ENCODE measurements at places on chromosomes 2 and 18.

GRCh38 chr2:240229603-240230235, 89.3 kb upstream of the OTOS start:
- no peak for DNase-seq

GRCh38 chr2:205776139-205776538, 93.8 kb downstream of the NRP2 start:
- peak; percentile 5 for DNase-seq

DNA sequence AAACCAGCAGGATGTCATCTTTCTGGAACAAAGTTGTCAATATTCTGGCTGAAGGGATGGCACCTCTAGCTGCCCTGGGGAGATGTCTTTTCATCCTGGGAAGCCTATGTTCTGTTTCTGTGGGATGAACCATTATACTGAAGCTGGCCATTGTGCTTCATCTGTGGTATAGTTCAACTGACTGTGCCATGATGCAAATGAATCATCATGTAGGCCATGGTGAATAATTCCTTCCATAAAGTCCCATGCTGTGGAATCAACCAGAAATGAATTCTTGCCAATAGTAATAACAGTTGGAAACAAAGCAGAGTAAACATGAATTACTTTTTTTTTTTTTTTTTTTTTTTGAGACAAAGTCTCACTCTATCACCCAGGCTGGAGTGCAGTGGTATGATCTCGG, 64.1 kb upstream of the CNGA3 start:
- no peak for DNase-seq

- DNase-seq = no peak
Observed at GRCh38 chr2:112782234-112782799, 2.0 kb downstream of the IL1A start.

DNA sequence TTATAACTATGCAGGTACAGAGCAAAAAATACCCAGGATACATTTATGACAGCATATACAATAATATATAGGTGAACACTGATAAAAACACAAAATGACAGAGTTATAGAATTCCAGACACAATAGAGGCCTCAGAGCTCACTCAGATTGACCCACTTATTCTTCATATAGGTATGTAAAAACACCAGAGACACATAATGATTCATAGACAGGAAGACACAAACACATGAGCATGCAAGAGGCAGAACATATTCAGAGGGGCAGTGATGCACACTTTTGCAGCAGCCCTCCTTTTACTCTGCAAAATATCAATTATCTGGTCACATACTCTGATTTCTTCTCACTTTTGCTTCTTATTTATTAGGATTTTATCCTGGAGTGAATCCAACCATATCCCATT, 633.3 kb upstream of the ACVR2A start:
- no peak for DNase-seq

- no peak for DNase-seq
Observed at GRCh38 chr2:238949710-238950345, 101.9 kb downstream of the TWIST2 start.

DNA sequence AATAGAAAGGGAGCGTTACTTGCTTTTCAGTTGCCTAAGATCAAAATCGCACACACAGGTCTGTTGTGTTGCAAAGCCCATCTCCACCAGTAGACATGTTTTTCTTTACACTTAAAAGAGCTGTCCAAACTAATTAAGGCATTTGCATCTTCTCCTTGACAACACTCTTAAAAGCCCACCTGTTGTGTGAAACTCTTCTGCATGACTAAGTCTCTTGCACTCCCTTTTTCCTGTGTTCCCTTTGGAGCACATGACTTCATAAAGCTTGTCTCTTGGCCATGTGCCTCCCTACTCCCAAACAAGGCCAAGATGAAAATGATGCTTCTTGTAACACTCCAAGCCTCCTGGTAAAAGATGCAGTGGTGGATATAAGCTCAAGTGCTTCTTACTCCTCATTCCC, 26.1 kb downstream of the PID1 start:
- DNase-seq = no peak

GRCh38 chr18:54822872-54823845, 5.1 kb upstream of the RAB27B start:
- no peak for DNase-seq

DNA sequence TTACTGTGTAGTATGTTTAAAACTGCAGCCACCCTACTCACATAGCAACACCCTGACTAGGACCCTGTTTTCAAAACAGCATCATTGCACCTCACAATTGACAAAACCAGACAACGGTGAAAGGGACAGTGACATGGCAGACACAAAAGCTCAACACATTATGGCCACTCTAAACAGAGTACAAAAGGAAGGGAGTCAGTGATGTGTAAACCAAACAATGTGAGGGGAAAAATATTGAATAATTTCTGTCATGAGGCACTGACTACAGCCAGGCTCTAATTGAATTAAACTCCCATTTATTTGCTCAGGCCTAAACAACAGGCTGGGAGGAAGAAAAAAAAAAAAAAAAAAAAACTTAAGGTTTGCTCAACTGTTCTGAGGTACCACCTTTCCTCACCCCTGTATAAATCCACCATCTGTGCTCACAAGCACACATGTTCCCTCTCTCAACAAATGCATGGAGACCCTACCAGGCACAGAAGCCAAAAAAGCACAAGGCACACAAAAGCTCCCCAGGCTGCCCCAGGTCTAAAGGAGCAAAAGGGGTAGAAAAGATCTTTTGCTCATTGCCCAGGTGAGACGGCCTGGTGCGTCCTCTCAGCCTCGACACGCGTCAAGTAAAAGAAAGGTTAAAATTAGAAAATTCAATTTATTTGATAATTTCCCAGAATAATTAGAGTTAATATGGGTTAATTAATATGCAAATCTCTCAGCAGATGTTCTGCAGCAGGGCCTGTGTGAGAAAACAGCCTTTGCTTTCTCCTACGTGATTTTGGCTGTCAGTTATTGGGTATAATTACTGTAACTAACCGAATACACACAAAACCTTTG, 80.9 kb downstream of the ZEB2 start:
- no peak for DNase-seq

DNA sequence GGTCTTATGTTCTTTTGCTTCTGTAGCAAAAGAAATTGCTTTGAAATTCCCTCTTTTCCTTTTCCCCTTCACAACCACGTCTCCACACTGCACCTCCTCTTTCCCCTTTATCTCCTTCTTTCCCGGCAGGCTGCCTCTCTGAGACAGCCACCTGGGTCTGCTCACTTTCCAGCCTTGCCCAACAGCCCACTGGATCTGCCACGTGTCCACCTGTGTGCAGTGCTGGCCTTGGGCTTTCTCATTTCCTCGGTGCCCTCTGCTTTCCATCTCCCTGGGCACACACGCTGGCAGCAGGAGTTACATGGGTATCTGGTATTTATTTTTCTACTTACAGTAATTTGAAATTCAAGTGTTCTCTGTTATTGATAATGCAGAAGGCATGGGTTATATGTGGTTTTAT, 213.4 kb upstream of the LYPD1 start:
- no peak for DNase-seq

DNA sequence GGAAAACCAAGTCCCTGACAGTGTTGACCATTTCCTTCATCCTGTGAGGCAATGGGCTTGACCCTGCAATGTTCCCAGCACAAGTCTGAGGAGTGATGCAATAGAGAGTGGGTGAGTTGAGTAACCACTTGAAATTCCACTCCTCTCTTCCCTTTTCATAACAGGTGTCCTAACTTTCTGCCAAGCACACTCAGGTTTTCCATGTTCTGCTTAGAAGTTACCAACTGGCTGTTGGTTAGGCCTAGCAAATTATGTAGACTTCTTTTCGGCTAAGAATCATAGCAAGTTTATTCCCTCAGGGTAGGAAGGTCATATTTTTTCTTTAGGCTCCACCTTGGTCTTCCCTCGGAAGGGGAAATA, 11.5 kb downstream of the GNLY start:
- no peak for DNase-seq

DNA sequence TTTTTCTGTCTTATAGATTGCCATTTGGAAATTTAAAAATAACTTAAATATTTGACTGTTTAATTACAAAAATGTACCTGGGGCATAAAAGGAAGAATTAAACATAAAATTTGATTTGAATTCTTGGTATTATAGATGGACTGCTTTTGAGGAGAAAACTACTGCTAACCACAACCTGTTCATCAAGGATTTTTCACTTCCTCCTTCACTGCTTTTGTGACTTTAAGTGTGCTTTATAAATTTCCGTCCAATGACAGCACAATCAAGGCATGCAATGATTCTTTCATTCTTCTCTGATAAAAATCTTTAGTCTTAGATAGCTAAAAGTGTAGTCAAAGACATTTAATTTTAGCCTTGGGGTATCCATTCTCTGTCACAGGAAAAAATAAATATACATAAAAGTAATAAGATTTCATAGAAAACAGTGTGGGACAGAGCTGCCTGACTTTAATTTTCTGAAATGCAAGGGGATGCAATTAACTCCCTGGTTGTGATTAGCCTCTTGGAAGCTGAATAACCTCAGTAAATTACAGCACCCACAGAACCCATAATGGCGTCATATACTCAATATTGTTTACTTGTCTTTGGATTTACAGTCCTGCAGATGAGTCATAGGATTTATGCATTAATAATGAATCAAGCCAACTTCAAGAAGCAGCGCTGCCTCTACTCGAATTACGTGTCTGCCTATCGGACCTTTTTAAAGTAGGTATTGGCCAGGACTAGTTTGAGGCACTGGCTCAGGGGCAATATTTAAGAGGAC, 587.9 kb downstream of the NRXN1 start:
- no peak for DNase-seq

- DNase-seq = no peak
Observed at GRCh38 chr2:176488431-176488830, 219.2 kb downstream of the MTX2 start.

- DNase-seq = no peak
Observed at GRCh38 chr2:3126171-3126910, 251.3 kb downstream of the EIPR1 start.

GRCh38 chr18:6039055-6039454, 143.7 kb upstream of the TMEM200C start:
- no peak for DNase-seq

- DNase-seq = no peak
Observed at GRCh38 chr2:83633423-83633822, 825.7 kb downstream of the SUCLG1 start.

DNA sequence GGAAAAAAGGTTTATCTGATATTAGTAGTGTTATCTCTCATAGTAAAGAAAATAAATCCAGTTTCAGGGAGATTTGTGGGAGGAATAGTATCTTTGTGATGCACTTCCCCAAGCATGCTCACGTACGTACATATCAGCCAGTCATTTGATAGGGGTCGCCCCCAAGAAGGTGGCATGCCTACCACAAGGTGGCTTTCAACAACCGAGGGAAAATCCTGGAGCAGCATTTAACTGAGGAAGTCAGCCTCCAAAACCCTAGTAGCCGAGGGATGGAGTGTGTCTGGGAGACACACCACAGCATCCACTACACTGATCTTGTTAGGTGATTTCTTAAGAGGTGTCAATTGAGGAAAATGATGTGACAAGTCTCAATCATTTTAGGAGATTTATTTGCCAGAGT, 623.9 kb downstream of the NYAP2 start:
- no peak for DNase-seq

DNA sequence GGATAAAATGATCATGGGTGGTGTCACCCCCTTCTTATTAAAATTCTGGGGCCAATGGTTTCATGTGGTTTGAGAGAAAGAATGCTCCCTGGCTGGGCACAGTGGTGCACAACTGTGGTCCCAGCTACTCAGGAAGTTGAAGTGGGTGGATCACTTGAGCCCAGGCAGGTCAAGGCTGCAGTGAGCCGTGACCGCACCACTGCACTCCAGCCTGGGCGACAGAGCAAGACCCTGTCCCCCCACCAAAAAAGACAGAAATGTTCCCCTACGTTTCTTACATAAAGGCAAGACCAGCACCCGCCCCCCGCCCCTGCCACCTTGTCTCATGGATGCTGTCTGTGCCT, 53.0 kb upstream of the ID2 start:
- DNase-seq = no peak

- no peak for DNase-seq
Observed at GRCh38 chr2:62423883-62424458, 82.0 kb downstream of the TMEM17 start.

- no peak for DNase-seq
Observed at GRCh38 chr2:188813857-188814256, 160.3 kb upstream of the COL3A1 start.

GRCh38 chr18:48814490-48815178, 136.1 kb downstream of the SMAD7 start:
- DNase-seq = no peak

DNA sequence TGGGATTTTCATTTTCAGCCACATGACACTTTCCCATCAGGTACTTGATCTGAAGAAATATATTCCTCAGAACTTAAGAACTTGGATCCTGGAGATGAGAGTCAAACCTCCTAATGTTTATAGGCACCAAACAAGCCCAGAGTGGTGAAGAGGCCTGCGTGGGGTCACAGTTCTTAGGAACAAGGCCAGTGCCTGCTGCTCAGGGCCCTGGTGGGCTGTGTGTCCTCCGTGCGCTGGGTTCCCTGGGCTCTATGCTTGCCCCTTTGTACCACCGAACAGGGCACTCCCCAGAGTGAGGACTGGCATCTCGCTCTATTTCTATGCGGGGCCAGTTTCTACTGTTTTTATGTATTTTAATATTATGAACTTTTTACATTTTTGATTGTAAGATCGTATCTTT, 76.0 kb upstream of the RBM44 start:
- no peak for DNase-seq

DNA sequence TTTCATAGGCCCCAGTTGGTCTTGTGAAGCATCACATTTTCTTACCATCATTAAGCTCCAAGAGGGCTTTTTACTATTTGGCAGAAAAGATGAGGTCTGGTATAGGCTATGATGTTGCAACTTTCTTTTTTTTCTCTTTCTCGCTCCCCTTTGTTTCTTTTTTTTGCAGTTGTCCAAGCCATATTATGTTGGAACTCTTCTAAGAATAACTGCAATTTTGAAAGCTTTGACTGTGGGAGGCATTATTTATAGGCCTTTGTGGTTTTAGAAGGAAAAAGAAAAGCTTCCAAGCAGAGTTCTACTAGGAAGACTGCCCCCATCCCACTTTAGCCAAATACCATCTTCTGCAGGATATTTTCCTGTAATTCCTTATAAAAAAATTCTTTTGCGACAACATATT, 571.6 kb downstream of the ARHGAP15 start:
- no peak for DNase-seq

GRCh38 chr2:58237741-58238140, 3.4 kb downstream of the FANCL start:
- DNase-seq = no peak

- no peak for DNase-seq
Observed at GRCh38 chr2:229563388-229563787, 151.0 kb downstream of the DNER start.

Measured in stimulated activated naive B cell treated with anti-CD40 and anti-IgM and Interleukin-4, amounts not matched to agents 10 μg/mL and 1 μg/mL and 100 μg/mL, for 72 hours (primary cell).